GM12878 (cell line): ENCODE measurements at places on chromosomes 11 and 22.

GRCh38 chr11:90179923-90180322, 42.9 kb downstream of the CHORDC1 start:
- no peaks in the 10 kb centered on the region for H3K27me3 ChIP-seq
- no peak overlapping the region for H3K27ac ChIP-seq
- no peaks in the 10 kb centered on the region for H3K36me3 ChIP-seq
- no peak for DNase-seq
- no peak overlapping the region for H3K4me3 ChIP-seq
- H3K4me1 ChIP-seq = no peaks in the 10 kb centered on the region

GRCh38 chr11:19845626-19846025, 133.0 kb downstream of the NAV2 start:
- no peak overlapping the region for H3K4me3 ChIP-seq
- DNase-seq = no peak
- no peak overlapping the region for H3K27ac ChIP-seq
- H3K36me3 ChIP-seq = no peaks in the 10 kb centered on the region
- no peaks in the 10 kb centered on the region for H3K4me1 ChIP-seq

GRCh38 chr22:29336751-29337490, 21.4 kb upstream of the RASL10A start:
- DNase-seq = no peak
- no peak overlapping the region for H3K27ac ChIP-seq
- no peaks in the 10 kb centered on the region for H3K27me3 ChIP-seq
- H3K4me1 ChIP-seq = no peaks in the 10 kb centered on the region
- no peak overlapping the region for H3K4me3 ChIP-seq

GRCh38 chr22:32475468-32476010, 928 bp downstream of the FBXO7 start:
- H3K36me3 ChIP-seq = 0 out of 2 replicates have a peak, but pooled peaks cover 1% of the 10 kb centered on the region
- H3K27ac ChIP-seq = peak overlapping the region; percentile 84
- H3K4me1 ChIP-seq = peaks cover 14% of the 10 kb centered on the region
- DNase-seq = no peak
- H3K4me3 ChIP-seq = peak overlapping the region; percentile 73

GRCh38 chr22:17419348-17419747, 50.1 kb downstream of the CECR2 start:
- H3K36me3 ChIP-seq = no peaks in the 10 kb centered on the region
- no peaks in the 10 kb centered on the region for H3K27me3 ChIP-seq
- no peaks in the 10 kb centered on the region for H3K4me1 ChIP-seq
- no peak for DNase-seq
- H3K27ac ChIP-seq = no peak overlapping the region

- H3K27me3 ChIP-seq = no peaks in the 10 kb centered on the region
- H3K27ac ChIP-seq = no peak overlapping the region
- no peak overlapping the region for H3K4me3 ChIP-seq
- no peaks in the 10 kb centered on the region; the same call in 1 of the 2 replicates for H3K36me3 ChIP-seq
- no peaks in the 10 kb centered on the region for H3K4me1 ChIP-seq
Observed at GRCh38 chr11:4041731-4042391, 52.7 kb upstream of the RRM1 start.

DNA sequence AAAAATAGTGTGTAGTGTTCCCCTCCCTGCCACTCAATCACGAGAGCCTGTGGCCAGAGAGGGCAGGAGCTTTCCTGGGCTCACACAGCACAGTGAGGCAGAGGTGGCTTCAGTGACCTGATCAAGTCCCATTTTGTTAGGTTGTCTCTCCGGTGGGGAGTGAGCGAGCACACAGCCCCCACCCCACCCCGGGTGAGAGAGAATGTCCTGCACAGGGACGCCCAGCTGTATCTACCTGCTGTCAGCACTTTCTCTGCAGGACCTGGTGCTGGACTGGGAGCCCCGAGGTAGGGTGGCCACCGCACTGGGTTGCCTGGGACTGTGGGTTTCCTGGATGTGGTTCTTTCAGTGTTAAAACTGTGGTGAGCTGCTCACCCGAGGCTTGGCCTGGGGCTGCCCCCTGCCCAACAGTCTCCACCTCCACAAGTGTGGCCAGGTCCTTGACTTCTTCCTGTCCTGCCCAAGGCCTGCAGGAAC, 6.1 kb downstream of the CAPN5 start:
- no peak overlapping the region for H3K27ac ChIP-seq
- no peak for DNase-seq
- no peaks in the 10 kb centered on the region for H3K36me3 ChIP-seq
- H3K4me1 ChIP-seq = no peaks in the 10 kb centered on the region
- no peak overlapping the region for H3K4me3 ChIP-seq
- peaks cover 1% of the 10 kb centered on the region for H3K27me3 ChIP-seq

- H3K4me3 ChIP-seq = peak overlapping the region; percentile 59
- H3K27me3 ChIP-seq = no peaks in the 10 kb centered on the region
- DNase-seq = no peak
- no peaks in the 10 kb centered on the region; the same call in 1 of the 2 replicates for H3K36me3 ChIP-seq
Observed at GRCh38 chr11:72069200-72069599, 11.1 kb downstream of the NUMA1 start.

DNA sequence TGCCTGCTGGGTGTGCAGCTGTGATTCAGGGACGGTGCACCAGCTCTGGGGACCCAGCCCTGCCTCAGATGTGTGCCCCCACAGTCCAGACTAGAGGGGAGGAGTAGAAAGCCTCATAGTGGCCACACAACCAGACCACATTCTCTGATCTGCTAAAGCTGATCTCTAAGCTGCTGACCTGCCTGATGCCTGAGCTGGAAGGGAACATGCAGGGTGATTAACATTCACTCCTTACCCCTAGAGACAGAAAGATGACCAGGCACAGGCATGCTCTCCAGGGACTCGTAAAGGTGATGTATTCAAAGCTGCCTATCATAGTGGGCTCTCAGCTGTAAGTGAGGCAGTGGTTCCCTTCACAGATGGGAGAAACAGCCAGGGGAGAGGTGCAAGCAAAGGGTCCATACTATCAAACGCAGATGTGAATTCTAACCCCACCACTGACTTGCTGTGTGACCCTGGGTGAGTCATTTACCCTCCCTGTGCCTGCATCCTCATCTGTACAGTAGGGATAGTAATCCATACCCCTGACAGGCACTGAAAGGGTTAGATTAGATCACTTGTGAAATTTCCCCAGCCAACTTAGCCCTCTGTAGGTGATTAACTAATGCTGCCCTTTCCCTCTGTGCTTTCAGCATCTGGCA, 29.0 kb upstream of the LRRC32 start:
- no peaks in the 10 kb centered on the region for H3K36me3 ChIP-seq
- H3K4me1 ChIP-seq = no peaks in the 10 kb centered on the region
- no peaks in the 10 kb centered on the region for H3K27me3 ChIP-seq
- no peak overlapping the region for H3K4me3 ChIP-seq
- H3K27ac ChIP-seq = no peak overlapping the region

DNA sequence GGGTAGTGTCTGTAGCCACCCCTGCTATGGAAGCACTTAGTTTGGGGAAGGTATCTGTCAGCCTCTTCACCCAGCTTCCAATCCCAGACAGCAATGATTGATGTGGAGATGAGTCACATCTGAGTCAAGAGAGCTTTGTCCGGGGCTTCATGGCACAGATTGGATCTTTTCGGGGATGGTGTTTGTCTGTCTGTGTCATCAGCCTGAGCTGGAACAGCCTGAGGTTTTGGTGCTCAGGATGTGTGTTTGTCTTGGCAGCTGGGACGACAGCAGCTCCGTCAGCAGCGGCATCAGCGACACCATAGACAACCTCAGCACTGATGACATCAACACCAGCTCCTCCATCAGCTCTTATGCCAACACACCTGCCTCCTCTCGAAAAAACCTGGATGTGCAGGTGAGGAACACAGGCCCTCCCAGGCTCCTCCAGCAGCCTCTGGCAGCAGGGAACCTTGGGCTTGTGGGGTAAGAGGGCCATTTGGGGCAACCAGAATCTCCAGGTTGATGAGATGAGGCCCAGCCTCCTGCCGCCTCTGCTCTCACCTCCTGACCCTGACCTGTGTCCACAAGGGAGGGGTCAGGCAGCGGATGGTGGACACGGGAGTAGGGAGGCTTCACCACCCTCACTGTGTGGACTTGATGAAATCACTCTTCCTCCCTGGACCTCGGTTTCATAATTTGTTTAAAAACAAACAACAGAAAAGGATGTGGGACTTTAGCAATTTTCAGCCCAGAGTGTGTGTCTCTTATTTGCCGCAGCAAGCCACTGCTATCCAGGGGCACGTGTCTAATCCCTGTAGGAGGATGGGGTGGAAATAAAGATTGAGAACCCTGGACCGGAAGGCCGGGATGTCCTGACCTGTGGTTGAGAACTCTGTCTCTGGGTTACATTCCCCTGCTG, 124.3 kb downstream of the DBX1 start:
- H3K4me3 ChIP-seq = no peak overlapping the region
- H3K4me1 ChIP-seq = no peaks in the 10 kb centered on the region
- no peak for DNase-seq

DNA sequence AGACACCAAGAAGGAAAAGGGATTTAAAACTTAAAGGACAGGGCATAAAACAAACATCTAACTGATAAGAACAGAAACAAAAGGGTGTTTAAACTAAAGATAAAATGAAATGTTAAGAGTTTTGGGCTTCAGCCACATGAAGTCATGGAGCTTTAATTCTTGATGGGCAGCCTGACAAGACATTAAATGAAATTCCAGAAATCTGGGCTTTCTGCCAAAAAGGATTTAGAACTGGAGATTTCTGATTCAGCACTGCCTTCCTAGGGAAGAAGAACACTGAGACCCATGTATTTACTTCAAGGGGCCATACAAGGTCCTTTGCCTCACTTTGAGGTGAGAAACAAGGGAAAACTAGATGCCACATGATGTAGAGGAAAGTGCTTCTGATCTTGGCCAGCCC, 355.9 kb upstream of the RAG2 start:
- no peak overlapping the region for H3K4me3 ChIP-seq
- no peak overlapping the region for H3K27ac ChIP-seq
- H3K4me1 ChIP-seq = no peaks in the 10 kb centered on the region
- H3K36me3 ChIP-seq = no peaks in the 10 kb centered on the region
- H3K27me3 ChIP-seq = no peaks in the 10 kb centered on the region

DNA sequence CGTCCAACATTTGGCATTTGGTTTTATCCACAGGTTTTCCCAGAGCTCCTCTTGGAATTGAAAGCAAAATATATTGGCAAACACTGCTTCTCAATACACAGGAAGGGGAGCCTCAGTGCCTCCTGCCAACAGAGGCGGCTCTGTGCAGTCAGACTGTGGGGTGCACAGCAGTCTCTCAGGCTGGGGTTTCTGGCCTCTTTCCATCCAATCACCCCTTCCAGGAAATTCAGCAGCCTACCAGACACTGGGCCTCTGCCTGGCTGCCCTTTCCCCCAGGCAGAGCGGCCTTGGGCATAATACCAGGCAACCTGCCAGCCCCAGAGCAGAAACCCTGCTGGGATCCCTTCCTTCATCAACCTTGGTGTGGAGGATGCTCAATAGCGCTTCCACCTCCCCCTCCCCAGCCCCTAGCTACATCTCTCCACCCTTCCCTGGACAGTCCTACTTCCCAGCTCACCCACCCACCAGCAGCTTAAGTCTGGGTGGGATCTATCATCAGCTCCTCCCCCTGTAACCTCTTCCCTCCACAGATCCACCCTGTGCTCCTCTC, 17.8 kb upstream of the RAPSN start:
- H3K4me3 ChIP-seq = no peak overlapping the region
- no peak overlapping the region for H3K27ac ChIP-seq
- H3K36me3 ChIP-seq = peaks cover 38% of the 10 kb centered on the region
- H3K4me1 ChIP-seq = no peaks in the 10 kb centered on the region
- H3K27me3 ChIP-seq = no peaks in the 10 kb centered on the region

GRCh38 chr11:61020551-61021235, 49.2 kb downstream of the CD6 start:
- H3K36me3 ChIP-seq = no peaks in the 10 kb centered on the region
- DNase-seq = no peak
- H3K27ac ChIP-seq = no peak overlapping the region

DNA sequence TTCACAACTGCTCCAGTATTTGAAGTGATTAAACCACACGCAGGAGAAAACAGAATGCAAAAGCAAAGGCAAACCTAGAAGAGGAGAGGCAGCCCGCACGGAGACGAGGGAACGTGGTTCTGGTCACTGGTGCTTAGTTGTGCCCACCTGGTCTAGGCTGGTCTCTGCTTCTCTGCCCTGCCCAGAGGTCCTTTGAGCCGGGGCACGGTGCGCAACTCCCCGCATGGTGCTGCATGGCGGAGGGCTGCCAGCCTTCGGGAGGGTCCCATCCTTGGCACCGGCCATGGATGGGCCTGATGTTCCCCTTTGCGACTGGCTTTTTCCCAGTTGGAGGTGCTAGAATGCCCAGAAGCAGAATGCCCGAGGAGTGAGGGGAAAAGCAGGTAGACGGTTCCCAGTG, 46.1 kb downstream of the KCNC1 start:
- no peaks in the 10 kb centered on the region for H3K4me1 ChIP-seq
- no peaks in the 10 kb centered on the region for H3K27me3 ChIP-seq
- no peak for DNase-seq
- no peak overlapping the region for H3K27ac ChIP-seq
- H3K36me3 ChIP-seq = no peaks in the 10 kb centered on the region

DNA sequence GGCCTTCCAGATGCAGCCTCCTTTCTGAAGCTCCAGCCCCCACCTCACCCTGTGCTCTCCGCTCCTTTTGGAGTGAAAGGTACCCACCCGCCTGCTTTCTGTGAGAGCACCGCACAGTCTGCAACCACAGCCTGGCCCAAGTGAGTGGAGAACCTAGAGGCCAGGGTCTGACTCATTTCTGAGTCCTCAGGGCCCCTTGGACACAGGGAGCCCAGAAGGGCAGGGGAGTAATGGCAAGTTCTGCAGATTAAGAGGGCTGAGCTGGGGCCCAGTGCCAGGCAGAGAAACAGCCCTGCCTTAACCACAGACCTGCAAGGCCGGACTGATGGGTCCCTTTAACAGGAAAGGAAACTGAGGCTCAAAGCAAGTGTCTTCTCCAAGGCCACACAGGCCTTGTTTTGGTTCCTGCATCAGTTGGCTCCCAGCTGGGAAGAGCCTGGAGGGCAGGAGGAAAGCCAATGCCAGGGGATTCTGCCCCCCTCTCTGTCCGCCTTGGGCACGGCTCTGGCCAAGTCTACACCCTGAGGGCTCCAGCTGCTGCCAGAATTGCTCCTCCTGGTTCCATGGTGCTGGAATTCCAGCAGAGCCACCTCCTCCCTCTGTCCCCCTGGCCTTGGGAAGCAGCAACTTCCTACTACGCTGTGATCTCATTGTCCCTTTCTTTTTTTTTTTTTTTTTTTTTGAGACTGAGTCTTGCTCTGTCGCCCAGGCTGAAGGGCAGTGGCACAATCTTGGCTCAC, 55.1 kb downstream of the CYTH4 start:
- H3K27me3 ChIP-seq = peaks cover 6% of the 10 kb centered on the region
- H3K4me1 ChIP-seq = peaks cover 21% of the 10 kb centered on the region
- no peak for DNase-seq
- H3K36me3 ChIP-seq = no peaks in the 10 kb centered on the region
- no peak overlapping the region for H3K27ac ChIP-seq

DNA sequence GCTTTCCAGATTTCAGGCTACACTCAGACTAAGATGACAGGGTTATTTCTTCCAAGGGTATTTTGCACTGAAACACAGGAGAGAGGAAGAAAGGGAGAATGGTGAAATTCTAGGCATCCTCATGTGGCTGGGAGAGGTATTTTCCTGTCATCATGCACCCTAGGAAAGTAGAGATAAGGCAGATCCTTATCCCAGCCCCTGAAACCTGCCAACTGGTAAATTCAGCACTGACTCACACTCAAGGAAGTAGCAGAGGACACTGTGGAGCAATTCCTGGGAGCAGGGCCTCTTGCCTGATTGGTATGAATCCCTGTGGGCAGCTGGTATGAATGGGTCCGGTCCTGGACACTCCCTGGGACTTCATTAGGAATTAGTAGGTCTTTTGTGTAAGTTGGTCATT, 37.6 kb upstream of the SLC5A1 start:
- H3K4me1 ChIP-seq = no peaks in the 10 kb centered on the region
- no peaks in the 10 kb centered on the region for H3K36me3 ChIP-seq
- no peaks in the 10 kb centered on the region for H3K27me3 ChIP-seq
- H3K27ac ChIP-seq = no peak overlapping the region
